Uterus (tissue), 4 donors: ENCODE measurements at places on chromosomes 13 and 19. TPM values are rescaled to one million over a fixed set of nuclear protein-coding genes. Genes with fewer than 3 reads are reported as not detected.

GRCh38 chr13:64877176-64877575 lies 2353.0 kb downstream of the PCDH9 start:
- no peak for DNase-seq

The PRSS57 gene
- not detected for total RNA-seq

The ZNF470 gene
- total RNA-seq, result 7.5 TPM

DNA sequence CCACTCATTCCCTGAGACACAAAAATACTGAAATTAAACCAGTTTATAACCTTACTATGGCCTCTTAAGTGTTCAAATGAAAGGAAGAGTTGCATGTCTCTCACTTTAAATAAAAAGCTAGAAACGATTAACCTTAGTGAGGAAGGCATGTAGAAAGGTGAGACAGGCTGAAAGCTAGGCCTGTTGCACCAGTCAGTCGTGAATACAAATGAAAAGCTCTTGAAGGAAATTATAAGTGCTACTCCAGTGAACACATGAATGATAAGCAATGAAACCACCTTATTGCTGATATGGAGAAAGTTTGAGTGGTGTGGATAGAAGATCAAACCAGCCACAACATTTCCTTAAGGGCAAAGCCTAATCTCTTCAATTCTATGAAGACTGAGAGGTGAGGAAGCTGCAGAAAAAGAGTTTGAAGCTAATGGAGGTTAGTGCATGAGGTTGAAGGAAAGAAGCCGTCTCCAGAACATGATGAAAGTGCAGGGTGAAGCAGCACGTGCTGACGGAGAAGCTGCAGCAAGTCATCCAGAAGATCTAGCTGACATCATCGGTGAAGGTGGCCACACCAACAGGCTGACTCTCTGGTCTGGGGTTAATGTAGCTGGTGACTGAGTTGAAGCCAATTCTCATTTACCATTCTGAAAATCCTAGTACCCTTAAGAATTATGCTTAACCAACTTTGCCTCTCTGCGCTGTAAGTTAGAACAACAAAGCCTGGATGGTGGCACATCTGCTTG lies 94.5 kb upstream of the TEX29 start:
- DNase-seq, result no peak

DNA sequence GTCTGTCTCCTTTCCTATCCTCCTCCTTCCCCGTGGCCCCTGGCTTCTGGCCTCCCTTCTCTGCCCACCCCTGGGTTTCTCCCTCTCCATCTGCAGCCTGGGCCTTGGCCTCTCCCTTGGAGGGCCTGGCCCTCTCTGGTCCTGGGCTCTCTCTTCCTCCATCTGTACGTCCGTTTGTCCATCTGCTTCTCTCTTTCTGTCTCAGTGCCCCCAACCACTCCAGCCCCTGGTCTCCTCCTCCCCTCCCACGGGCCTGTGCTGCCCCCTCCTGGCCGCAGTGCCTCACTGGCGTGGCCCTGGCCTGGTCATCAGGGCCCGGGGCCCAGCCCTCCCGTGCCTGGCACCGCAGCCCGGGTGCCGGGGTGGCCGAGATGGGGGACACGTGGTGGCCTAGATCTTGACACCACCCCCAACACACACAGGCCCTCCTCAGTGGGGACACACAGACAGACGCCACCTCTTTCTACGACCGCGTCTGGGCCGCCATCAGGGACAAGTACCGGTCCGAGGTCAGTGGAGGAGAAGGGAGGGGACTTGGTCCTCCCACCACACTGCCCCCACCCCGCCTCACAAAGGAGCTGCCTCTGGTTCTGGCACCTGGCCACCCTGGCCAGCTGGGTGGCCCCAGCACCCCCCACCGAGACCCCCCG lies 11.3 kb downstream of the PRKCSH start:
- DNase-seq, result peak; percentile 52

GRCh38 chr19:4013886-4014540 lies 6.5 kb downstream of the PIAS4 start:
- DNase-seq, result no peak
